ENCODE measurements at places on chromosomes 1 and 21. TPM values are rescaled to one million over a fixed set of nuclear protein-coding genes. Genes with fewer than 3 reads are reported as not detected.

DNA sequence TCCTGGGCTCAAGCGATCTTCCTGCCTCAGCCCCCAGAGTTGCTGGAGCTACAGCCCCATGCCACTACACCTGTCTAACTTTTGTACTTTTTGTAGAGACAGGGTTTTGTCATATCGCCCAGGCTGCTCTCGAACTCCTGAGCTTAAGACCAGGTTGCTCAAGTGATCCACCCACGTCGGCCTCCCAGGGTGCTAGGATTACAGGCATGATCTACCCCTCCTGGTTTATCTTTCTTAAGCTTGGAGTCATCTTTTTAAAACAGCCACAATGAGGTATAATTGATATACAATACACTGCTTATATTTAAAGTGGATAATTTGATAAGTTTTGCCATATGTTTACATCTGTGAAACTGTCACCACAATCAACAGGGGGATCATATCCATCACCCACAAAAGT, 25.4 kb upstream of the WDR26 start:
- no peak for DNase-seq

DNA sequence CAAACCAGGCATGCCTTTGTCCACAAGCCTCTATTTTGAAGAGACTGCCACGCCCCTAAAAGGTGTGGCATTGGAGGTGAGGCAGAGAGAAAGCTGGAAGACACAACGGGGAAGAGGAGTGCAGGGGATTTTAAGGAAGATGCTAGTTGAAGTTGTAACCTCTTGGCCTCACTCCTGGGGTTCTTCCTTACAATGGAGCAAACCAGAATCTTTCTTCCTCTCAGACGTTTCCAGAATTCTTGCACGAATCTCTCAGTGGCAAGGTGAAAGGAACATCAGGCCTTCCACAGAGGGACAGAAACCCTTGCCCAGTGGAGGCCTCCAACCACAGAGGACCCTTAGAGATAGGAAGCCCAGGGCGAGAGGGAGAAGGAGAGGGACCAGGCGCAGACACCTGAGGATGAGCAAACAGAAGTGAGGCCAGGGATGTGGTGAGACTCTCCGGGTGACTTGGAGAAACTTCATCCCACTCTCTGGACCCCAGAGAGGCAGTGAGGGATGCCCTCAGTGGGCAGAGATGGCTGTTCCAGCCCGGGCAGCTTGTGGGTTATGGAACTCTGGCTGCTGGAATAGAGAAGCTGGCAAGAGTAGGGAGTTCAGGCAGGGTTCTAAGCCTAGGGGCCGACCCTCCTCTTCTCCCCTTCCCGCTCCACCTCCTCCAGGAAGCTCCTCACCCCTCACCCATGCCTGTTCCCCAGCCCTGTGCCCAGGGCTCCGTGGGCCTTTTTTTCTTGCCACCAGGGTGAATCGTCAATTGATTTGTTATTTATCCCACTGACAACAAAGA, 136.8 kb upstream of the RUNX3 start:
- DNase-seq: no peak

DNA sequence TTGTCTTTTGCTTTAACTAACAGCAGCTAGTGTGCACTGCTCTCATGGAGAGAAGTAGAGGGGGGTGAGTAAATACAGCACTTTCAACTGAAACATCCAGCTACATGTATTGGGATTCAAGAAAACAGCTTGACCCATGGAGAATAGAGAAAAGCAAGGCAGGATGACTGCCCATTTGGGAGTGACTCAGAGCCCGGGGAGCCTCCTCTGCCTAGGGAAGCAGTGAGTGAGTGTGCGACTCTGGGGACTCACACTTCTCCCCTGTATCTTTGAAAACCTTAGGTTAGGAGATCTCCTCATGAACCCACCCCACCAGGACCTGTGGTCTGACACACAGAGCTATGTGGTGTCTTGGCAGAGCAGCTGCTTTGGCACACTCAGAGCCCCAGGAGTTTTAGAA, 82.0 kb upstream of the PTGFR start:
- no peak for DNase-seq

The FCRLB gene
- 2.4 TPM for total RNA-seq

The RXFP4 gene
- total RNA-seq: not detected

DNA sequence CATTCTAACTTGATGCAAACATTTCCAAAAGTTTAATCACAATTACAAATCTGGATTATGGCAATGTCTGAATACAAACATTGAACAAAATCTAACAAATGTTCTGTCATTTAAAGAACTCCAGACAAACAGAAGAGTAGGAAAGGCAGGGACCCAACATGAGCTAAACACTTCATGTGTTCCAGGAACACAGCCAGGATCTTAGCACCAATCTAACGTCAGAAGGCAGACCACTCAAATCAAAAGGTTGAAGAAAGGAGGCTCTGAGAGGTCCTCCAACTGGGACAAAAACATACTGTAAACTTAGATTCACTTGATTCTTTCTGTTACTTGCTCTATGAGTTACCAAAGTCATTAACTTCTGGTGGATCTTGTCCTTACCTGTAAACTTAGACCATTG, 374.0 kb downstream of the NEGR1 start:
- DNase-seq: no peak

- DNase-seq: no peak
These were observed 69.9 kb upstream of the SIPA1L2 start for GRCh38 chr1:232699814-232700213.
